GOT3 (cell line): ENCODE measurements at places on chromosomes 7 and 10.

- DNase-seq, result no peak
These were observed 176.1 kb upstream of the SEMA3C start for GRCh38 chr7:81094952-81095351.

DNA sequence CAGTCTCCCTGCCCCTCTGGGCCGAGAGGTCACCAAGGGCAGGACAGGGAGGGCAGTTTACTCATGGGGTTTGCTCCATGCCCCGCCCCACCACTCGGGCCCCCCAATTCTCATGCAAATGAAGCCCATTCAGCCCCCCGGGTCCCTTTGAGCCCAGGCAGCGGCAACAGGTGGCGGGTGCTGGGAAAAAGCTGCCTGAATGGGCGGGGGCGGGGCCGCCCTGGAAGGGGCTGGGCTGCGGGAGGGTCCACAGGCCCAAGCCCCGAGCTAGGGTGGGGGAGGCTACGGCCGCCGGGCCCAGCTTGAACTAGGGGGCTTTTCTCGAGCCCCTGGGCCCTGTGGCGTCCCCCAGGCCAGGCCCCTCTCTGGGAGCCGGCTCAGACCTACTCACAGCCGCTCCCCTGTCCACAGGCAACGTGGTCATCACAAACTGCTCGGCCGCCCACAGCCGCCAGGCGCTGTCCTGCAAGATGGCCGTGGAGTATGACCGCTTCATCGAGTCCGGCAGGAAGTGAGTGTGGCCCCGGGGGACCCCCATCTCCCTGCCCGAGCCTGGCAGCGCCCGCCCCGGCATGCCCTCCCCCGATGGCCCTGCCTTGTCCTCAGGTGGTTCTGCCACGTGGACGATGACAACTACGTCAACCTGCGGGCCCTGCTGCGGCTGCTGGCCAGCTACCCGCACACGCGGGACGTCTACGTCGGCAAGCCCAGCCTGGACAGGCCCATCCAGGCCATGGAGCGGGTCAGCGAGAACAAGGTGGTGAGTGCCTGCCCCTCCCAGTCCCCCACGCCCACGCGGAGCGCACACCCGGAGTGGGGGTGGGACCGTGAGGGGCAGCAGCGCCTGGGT is 5.5 kb downstream of the LFNG start:
- DNase-seq, result no peak

DNA sequence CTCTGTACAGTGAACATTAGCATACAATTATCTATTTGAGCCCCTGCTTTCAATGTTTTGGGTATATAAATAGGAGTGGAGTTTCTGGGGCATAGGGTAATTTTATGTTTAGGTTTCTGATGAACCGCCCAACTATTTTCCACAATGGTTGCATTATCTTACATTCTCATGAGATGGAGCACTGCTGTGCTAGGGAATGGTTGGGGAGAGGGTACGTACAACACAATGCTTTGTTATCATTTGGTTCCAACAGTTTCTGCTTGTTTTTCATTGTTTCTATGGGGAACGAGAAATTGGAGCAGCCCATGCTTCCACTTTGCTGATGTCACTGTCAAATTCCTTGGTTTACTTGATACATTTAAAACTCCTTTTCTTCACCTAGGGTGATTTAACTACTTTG is 1115.3 kb downstream of the REEP3 start:
- no peak for DNase-seq

DNA sequence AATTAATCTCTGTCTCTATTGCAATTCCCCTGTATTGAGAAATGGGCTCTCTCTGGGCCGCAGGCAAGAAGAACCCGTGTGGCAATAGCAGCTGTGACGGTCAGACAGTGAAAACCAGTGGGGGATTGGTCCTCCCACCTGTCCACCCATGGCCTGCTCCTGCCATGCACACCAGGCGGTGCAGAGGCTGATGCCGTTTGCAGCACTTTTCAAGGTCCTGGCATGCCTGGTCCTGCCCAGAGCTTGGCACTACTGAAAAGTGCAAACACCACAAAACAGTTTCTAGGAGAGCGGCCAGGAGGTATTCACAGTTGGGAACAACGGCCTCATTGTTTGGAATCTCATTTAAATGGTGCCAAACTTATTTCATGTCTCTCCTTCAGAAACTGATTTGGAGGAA is 41.5 kb downstream of the PSPH start:
- no peak for DNase-seq

DNA sequence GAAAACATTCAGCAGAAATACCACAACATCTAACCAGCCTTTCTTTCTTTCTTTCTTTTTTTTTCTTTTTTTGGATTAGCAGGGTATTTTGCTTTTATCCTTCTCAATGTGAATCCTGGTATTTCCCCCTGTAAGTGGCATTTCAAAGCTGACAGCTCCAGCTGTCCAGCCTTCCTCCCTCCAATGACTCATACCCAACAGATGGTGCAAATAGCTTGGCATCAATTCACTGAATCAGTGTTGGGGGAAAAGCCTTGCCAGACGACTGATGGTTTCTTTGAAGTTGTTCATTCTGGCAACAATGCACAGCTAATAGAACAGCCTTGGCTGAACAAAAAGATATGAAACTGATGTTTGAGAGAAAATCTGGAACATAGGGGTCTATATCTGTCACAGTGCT is 316.8 kb upstream of the STEAP1 start:
- no peak for DNase-seq

DNA sequence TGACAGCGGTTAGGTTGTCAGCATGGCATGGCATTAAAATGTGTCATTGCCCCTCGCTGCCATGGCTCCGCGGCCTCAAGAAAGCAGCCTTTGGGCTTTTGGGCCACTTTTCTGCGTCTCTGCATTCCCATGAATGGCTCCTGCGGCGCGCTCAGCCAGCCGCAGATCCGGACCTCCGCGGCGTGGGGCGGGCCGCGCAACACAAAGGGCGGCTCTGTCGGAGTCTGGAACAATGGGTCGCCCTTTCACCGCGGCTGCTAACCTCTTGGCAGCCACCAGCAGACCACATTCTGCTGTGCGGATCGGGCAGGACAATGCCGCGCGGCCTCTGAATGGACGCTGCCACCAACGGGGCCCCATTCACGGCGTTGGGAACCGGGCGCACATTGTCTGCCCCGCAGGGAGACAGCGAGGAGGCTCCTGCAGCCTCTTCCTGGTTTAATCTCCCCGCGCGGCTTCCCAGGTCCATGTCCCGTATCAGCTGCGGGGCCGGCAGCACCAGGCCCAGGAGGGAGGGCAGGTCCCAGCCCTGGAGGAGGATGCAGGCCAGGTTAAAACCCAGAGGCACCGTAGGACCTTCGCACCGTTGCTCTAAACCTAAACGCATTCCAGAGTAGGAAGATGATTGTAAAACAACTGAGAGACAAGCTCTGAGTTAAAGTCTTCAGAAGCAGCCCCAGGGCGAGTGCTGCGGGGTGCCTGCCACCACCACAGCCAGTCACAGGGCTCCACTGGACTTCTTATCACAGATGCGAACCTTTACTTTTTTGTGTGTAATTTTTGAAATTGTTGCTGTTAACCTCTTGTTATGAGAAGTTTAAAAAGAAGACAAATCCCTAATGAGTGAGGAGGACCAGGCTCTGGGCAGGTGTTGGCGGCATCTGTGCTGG is 71.6 kb downstream of the NKX6-2 start:
- no peak for DNase-seq

DNA sequence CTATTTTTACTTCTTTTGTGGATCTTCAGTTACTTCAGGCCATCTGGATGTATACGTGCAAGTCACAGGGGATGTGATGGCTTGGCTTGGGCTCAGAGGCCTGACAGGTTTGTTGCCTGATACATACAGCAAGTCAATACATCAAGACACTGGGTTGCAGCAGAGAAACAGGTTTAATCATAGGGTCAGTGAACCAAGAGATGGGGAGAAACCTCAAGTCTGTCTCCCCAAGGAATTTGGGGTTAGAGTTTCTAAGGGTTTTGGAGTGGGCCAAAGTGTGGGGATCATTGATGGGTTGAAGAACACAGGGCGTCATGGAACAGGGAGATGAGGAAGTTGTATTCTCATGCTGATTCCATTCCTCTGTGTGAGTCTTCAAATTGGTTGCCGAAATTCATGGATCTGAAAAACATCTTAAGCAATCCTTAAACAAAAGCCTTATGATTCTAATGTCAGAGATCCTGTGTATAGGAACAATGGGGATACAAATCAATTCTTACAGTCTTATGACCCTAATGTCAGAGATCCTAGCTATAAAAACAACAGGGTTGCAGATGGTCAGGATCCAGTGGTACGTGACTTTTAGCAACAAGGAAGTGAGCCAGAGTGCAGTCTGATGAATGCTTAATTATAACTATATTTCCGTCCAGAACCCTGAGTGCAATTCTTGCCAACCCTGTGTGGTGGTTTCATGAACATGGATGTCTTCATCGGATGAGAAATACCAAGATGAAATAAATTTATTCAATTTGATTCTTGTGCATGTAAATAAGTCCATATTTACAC is 18.9 kb downstream of the OTUD1 start:
- DNase-seq, result no peak

DNA sequence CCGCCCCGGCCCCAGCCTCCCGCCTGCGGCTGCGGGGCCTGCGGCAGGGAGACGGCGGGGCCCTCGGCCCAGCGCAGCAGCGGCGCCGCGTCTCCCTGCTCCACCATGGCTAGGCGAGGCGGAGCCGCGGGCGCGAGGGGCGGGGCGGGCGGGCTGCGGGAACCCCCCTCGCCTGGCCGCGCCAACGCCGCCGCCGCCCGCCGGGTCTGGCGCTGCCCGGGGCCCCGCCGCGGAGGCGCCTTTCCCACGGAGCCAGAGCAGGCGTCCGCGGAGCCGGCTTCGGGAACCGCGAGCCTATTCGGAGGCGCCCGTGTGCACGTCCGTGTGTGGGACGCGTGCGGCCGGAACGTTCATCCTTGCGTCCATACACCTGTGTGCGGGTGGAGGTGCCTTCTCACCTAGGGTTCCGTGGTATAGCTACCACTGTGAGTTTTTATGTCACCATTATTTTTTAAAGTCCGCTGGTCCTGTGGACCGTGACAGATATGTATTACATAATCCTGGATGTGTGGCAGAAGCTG is at the start of gene DENND11:
Gene DENND11 (minus strand): TSS at position 120 of the 521 bp plus-strand sequence. CDS start 13 bp downstream, at position 107.
- no peak for DNase-seq

DNA sequence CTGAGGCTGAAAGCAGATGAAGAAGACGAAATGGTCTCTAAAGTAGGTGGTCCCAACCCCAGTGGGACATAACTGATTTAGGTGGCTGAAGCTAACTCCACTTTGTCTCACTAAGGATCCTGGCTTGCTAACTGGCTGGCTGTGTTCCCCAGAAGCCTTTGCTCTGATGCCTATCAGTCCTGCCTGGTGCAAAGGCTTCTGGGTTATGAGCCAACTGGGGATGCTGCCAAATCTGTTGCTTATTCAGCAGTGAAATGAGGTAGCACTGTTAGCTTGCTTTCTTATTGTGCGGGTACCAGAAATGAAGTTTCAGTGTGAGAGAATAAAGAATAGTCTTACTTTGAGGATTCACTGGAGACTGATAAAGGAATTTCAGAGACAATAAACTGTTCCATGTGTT is 18.1 kb downstream of the PRKG1 start:
- DNase-seq, result no peak

GRCh38 chr7:20661884-20662283 is 46.4 kb downstream of the ABCB5 start:
- no peak for DNase-seq

DNA sequence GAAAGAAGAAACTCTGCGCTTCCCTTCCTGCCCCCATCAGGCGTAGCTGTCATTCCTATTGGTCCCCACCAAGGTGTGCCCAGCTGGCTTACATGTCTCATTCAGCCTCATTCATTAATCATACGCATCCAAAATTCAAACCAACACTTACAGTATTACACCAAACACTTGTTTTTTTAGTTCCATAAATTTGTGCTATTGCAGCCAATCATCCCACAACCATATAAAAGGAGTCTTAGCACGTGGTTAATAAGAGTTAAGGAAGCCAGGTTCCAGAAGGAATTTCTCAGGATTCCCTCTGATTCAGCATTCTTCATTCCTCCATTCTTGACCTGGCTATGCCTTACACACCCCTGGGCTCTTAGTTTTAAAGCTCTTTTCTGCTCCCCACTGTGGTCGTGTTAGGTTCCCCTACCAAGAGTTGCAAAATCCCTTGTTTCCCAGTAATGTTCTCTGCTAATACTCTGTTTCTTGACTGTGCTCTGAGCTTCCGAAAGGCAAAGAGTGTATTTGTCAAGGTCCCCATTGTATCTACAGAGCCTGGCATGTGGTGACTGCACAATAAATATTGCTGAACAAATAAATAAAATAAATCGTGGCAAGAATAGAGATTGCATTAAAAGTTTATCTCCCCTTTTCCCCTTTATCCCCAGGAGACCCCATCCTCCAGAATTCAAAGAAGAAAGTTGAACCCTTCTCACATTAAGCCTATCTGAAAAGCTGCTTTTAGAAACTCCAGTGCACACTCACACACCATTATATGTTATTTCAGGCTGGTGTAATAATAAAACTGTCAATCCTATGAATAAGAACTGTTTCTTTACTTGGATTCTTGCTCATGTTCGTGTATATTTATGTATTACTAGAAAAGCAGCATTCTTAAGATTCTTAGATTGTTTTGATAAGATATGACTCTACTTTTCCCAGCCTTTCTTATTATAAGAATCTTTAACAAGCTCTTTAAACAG is 514.4 kb downstream of the INHBA start:
- DNase-seq, result no peak

GRCh38 chr7:22275661-22276060 is 81.3 kb downstream of the RAPGEF5 start:
- DNase-seq, result no peak

GRCh38 chr7:24313777-24314176 is 29.8 kb downstream of the NPY start:
- DNase-seq, result no peak

GRCh38 chr7:132117181-132117580 is 459.1 kb downstream of the PLXNA4 start:
- DNase-seq, result no peak

DNA sequence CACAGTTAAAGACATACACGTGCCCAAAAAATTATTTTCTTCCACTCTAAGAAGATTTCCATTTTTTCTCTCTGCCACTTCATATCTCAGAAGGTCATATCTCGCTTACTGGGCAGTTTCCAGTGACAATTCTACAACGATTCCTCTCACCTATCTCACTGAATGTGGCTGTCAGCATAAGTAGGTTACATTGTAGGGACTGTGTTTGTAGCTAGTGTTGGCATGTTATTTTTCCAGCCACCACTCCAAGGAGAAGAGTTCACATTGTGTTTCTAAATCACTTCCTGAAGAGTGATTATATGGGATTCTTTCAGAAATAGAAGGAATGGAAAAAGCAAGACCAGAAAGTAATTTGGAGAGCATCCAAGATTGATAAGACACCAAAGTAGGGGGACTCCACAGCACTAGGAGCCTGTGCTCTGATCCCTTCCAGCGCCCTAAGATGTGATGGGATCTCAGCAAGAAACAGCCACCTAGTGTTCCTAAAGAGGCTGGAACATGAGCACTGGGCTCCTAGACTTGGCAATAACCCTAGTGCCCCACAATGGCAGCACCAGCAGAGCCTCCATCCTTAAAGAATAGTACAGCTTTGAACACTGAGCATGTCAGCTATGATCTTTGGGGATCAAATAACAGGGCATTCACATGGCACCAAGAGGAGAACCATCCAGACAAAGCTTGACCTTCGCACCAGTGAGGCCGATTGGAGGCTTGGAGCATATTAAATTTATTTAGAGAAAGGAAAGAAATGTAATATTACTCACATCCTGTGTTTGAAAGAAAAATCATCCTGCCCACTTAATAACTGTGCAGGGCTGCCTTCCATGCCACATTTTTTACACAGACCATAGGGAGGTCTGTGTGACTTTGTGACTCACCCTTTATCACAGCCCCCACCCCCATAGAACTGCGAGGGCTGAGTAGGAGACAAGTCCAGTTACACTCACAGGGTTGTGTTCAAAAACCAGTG is 51.8 kb downstream of the CAV1 start:
- DNase-seq, result peak; percentile 33
